ENCODE measurements at places on chromosomes 4 and X.

DNA sequence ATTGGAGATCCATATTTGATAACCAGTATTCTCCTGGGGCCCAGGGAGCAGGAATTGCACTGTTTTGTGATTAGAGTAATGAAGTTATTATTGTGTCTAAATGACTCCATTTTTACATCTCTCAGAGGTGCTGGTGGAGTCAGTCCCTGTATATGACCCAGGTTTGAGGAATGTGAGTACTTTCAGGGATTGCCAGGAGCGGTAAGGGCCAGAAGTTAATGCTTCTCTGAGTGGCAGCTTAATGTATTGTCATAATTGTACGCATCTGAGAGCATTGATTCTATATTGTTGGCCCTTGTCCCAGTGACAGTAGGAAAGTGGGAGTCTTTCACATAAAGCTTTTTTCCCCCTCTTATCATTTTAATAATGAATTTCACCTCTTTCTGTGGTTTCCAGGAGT is 146.2 kb downstream of the GATB start:
- no peak for DNase-seq

DNA sequence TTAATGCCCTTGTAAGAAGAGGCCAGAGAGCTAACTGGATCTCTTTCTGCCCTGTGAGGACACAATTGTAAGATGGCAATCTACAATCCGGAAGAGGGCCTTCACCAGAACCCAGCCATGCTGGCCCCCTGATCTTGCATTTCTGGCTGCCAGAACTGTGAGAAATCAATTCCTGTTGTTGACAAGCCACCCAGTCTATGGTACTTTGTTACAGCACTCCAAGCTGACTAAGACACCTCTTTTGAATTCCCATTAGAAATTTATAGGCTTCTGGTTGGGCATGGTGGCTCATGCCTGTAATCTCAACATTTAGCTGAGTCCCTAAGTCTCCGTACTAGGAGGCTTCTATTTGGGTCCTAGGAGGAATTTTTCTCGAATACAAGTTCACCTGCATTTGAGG is 48.8 kb upstream of the RELL1 start:
- DNase-seq, result no peak

GRCh38 chr4:24743927-24744326 is 51.4 kb upstream of the SOD3 start:
- DNase-seq, result no peak

GRCh38 chr4:167578906-167579305 is 344.6 kb upstream of the SPOCK3 start:
- no peak for DNase-seq

- DNase-seq, result no peak
Observed at GRCh38 chr4:179128299-179128698, 1686.1 kb upstream of the AGA start.

DNA sequence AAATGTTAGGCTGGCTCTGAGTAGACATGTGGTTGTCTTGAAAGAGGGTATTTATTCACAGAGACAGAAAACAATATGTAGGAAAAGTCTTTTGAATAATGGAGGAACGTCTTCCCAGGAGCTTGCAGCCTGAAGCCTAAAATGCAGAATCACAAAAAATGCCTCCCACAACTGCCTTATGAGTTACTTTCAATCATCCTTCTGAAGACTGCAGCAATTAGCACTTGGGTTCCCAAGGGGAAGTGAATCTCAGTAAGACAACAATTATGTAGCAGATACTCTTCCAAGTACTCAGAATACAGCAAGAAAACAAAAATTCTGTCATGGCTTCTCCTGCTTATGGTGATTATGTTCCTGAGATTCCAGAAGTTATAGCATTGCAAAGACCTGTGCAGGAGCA is 166.6 kb upstream of the TBL1X start:
- DNase-seq, result no peak
